ENCODE measurements at places on chromosomes 13 and 19.

DNA sequence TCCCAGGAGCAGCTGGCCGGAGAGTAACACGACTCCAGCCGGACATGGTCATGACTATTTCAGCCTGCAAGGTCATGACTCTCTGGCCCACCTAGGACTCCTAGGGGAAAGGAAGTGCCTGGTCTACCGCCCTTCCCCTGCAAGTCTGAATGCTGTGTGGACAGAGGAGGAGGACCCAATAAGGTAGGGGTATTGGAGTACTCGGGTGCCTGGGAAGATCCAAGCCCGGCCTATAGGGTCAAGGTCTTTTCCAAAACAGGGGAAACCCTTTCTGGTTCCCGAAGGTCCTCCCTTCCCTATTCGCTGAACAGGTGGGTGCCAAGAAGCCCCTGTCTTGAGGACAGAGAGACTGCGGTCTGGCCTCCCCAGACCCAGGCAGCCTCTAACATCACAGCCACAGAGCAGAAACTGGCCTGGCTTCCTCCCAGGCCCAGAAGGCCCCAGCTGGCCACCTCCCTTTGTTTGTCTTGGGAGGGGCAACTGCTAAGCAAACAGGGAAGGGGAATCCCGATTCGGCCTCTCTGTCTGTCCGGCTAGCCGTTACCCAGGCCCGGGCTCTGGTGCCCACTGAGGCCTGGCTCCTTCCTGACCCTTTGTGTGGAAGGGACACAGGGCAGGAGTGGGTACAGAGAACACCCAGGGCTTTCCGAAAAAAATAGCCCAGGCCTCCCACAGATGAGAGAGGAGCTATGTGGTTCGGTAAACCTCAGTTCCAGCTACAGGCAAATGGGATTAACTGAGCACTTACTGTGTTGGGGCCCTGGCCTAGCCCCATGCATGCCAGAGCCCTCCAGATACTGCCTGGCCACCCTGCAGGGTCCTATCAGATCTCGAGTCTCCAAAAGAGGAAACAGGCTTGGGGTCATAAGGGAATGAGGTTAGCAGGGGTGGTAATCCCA, 5.2 kb upstream of the GRAMD1A start:
- DNase-seq = no peak

GRCh38 chr13:62595976-62596375, 1180.3 kb upstream of the PCDH20 start:
- DNase-seq = no peak

DNA sequence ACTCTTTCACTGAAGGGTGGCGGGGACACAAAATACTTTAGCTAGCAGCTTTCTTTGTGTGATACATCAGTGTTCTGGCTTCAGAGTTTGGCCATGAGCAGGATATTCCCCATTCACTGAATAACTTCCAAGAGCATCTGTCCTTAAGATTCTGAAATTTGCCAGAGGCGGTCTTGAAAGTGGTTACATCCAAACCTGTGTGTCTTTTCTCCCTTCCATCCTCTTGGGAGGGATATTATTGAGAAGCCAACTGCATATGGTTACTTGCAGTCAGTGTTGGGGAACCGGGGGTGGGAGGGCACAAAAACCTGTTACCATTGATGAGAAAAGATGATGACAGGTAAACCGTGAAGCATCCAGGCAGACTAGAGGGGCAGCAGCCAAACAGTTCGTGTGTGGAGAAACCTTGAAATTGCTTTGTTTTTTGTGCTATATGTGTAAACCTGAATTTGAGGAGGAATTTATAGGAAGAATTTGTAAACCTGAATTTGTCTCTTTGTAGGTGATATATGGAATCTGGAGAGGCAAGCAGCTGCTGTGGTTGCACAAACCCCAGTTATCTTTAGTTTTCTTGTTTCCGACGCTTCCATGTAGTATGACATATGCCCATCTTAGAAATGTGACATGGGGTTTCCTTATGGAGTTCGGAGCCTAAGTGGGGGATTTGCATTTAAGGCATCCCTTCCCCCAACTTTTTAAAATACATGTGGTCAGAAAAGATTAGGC, 104.8 kb downstream of the WDFY2 start:
- no peak for DNase-seq

- no peak for DNase-seq
These were observed 79.3 kb upstream of the GPC6 start for GRCh38 chr13:93147298-93147645.

DNA sequence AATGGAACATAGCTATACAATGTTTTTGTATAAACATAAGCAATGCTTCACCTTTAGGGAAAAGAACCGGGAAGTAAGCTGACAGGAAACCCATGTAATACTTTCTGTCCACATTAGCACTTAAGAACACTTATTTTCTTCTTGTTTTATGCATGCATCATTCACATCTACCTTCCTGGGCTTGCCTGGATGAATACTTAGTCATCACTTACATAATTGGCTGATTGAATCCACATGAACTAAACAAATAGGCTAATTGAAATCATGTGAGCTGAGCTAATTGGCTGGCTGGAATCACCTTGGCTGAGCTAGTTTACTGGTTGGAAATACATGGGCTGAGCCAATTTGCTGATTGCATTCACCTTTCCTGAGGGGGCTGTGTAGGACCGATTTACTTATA, 78.8 kb downstream of the ZNF726 start:
- no peak for DNase-seq

GRCh38 chr13:46675016-46675415, 121.9 kb downstream of the ESD start:
- no peak for DNase-seq

DNA sequence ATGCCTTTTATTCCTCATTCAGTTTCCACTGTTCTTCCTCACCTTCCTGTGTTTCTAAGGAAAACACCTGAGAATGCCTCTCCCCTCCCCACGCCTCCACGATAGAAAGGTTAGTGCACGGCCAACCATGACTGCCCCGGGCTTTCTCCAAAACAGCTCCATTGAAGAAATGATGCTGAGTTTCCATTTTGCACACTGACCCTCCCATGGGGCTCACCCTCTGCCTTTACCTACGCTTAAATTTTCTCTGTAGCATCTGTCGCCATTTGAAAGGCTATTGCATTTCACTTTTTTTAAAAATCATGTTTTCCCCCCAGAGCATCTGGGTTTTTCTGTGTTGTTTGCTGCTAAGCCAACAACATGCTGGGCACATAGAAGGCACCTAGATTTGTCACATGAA, 48.2 kb downstream of the ABCC4 start:
- DNase-seq = no peak

GRCh38 chr13:37491661-37492060, 106.9 kb downstream of the POSTN start:
- DNase-seq = no peak

DNA sequence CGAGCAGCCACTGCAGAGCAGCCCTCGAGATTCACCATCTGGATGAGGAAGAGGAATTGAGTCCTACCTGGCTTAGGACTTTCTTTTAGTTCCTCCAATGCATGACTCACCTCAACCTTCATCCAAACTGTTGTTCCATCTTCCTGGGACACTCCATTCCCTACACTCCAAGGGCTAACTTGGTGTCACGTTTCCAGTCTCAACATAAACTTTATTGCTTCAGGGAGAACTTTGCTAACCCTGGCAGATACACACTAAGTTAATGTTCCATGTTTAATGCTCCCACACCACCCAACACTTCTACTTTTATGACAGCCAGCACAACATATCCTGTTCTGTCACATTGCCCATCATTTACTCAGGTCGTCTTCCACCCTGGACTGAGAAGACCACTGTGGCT, 164.4 kb downstream of the RBM26 start:
- DNase-seq = no peak

DNA sequence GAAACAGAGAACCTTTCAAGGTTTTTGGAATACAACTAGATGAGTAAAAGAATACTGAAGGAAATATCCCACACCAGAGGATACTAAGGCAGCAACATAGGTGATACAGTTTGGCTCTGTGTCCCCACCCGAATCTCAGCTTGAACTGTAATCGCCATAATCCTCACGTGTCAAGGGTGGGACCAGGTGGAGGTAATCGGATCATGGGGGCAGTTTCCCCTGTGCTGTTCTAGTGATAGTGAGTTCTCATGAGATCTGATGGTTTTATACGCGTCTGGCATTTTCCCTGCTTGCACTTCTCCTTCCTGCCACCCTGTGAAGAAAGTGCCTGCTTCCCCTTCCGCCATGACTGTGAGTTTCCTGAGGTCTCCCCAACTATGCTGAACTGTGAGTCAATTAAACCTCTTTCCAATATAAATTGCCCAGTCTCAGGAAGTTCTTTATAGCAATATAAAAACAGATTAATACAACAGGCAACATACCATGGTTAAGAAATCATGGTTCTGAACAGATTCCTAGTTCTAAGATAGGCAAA, 97.0 kb downstream of the ABCC4 start:
- DNase-seq = no peak

DNA sequence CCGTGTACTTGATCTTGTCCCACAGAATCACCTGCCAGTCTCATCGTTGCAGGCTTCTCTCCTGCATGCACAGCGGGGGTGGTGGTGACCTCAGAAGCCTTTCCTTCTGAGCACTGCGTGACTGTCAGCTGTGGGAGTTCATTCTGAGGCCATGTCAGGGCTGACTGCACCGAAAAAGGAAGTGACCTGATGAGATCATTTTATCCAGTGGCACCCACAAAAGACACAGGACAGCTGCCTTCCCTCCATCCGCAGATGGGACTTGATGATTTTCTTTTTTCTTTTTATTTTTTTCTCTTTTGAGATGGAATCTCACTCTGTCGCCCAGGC, 89.7 kb downstream of the RAB20 start:
- DNase-seq = no peak

DNA sequence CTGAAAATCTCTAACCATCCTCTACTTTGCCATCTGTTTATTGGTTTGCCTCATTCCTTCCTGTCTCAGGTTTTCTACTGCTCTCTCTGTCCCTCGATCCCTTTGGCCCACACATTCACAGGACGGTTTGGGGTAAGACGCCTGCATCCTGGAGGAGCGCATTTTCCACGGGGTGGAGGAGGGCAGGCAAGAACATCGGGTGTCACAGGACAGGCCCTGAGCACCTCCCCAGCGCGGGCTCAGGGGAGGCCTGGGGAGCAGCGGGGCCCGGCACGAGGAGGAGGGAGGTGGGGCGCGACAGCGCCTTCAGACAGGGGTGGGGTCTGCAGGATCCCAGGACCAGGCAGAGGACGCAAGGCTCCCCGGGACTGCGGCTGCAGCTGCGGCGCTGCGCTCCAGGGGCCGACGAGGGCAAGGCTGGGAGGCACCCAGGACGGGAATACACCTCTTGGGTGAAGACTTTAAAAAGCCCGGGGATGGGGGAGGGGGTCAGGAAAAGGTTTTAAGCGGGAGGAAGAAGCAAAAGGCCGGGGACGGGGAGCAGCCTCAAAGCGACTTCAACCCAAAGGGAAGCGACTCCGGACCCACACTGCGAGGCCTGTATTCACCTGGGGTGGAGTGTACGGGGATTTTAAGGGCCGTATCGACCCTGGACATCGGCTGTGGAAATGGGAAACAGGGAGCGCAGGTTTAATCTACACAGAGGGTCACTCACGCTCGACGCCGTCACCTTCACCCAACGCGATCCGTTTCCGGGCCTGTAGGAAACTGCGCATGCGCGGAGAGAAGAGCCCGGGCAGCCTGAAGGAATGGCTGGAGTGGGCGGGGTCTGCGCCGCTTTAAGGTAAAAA, at the start of gene ZNF415:
Gene ZNF415, minus strand, starts transcription at position 770 of the 851 bp plus-strand sequence. CDS start 10,234 bp downstream, outside the sequence.
- DNase-seq = no peak

GRCh38 chr13:20127562-20128458, 33.0 kb downstream of the GJA3 start:
- peak; percentile 73 for DNase-seq

DNA sequence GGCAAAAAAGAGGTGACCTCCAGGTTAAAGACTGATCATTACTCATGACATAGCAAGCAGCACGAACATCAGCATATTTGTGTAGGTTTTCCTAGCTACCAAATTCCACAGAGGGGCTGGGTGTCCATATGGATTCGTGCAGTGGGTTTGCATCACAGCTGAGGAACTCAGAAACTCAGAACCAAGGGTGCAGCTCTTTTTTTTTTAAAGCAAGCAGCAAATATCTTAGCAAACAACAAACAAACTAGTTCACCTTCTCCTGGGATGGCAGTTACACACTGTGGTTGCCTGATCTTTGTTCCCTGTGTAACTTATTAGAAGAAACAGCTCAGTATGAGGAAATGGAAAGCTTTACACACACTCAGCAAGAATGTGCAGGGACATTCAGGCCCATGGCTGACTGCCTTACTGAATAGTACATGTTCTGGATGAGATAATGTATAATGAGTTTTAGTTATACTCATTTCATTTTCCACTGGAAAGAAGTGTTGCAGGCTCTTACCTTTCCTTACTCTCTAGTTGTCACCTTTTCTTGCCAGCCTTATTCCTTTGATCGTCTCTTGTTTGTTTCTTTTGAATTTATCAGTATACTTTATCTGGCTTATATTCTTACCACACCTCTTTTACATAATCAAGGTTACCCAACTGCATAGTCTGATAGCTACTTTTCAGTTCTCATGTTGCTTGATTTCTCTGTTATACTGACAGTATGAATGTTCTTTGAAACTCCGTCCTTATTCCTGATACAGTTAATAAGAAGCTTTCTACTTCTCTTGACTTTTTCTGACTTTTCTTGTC, 4.3 kb downstream of the NDFIP2 start:
- no peak for DNase-seq

- DNase-seq = no peak
These were observed 8.1 kb downstream of the RPS9 start for GRCh38 chr19:54208784-54209057.

GRCh38 chr13:98557937-98558792, 18.7 kb downstream of the STK24 start:
- DNase-seq = no peak

DNA sequence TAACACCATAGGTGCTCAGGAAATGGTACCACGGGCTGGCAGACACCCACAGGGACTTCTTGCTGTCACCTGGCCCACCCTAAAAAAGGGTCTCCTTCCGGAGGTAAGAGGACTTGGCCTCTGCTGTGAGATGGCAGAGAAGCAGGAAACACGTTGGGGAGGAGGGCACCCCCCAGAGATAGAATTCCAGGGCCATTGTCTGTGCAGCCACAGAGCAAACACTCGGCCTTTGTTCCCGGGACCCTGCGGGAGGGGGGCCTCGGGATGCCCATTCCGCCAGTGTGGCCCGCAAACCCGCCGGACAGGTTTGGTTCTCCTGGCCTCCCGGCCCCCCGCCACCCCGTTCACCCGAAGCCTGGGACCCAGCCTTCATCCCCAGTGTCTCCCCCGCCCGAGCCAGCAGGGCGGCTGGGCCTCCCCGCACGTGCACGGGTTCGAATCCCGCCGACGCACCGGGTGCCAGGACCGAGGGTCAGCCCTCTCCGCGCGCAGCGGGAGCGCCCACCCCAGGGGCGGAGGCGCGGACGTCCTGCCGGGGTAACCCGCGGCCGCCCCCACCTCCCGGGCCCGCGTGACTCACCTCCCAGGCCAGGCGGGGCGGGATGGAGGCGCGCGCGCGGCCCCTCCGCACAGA, 714 bp downstream of the PLPP2 start:
- DNase-seq = no peak

GRCh38 chr13:74190999-74191398, 56.8 kb upstream of the KLF12 start:
- DNase-seq = no peak

- no peak for DNase-seq
These were observed 254.3 kb upstream of the SLITRK1 start for GRCh38 chr13:84136582-84136981.

All from suprapubic skin (tissue), 4 donors.